Activated CD4-positive, alpha-beta T cell treated with anti-CD3 and anti-CD28 coated beads, Interleukin-2, amount 50 U/mL, for 24 hours (primary cell): ENCODE measurements at places on chromosomes 13 and 19.

- DNase-seq: no peak
Observed at GRCh38 chr13:113458253-113459065, 5.2 kb upstream of the ADPRHL1 start.

- peak; percentile 18 for DNase-seq
Observed at GRCh38 chr19:39237200-39238184, 7.3 kb downstream of the IFNL3 start.

- no peak for DNase-seq
Observed at GRCh38 chr19:32869369-32869965, at the start of gene SLC7A9. TSS of gene SLC7A9 (minus strand) at chr19:32869767. CDS start at chr19:32868534, 1,233 bp downstream.

GRCh38 chr13:109725297-109725696 is 61.1 kb downstream of the IRS2 start:
- no peak for DNase-seq

DNA sequence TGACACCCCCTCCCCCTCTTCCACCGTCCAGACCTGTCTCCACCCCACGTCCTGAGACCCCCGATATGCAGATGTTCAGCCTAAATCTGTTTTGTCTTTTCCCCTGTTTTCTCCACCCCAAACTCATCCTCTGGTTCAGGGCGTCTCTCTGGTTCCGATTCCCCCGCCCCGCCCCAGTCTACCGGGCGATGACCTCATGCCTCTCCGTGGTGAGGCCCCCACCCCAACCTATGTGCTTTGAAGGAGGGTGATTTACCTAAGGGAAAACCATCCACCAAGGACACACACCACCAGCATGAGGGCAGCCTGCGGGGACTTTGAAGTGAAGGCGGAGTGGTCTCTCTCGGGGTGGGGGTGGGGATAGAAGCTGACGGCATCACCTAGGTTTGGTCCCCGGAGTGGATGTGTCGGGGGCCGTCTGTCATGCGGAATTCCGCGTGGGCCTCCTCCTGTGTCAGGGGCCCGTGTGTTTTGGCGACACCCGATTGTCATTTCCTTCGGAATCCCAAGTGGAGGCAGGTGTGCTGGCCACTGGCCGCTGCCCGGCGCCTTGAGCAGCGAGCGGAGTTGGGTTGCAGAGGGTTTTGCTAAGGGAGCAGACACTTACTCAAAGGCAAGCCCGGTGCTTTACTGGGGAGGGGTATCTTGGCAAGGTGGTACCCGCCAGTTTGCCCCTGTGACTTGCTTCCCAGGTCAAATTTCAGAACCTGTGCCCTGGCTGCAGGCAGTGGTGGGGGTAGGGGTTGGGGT is 1.4 kb downstream of the FZR1 start:
- DNase-seq: no peak

- no peak for DNase-seq
Observed at GRCh38 chr13:111168107-111168506, 53.0 kb downstream of the ARHGEF7 start.

- DNase-seq: no peak
Observed at GRCh38 chr19:16161840-16162239, 11.5 kb downstream of the CIB3 start.

- no peak for DNase-seq
Observed at GRCh38 chr19:18502246-18502637, 19.6 kb downstream of the ELL start.

DNA sequence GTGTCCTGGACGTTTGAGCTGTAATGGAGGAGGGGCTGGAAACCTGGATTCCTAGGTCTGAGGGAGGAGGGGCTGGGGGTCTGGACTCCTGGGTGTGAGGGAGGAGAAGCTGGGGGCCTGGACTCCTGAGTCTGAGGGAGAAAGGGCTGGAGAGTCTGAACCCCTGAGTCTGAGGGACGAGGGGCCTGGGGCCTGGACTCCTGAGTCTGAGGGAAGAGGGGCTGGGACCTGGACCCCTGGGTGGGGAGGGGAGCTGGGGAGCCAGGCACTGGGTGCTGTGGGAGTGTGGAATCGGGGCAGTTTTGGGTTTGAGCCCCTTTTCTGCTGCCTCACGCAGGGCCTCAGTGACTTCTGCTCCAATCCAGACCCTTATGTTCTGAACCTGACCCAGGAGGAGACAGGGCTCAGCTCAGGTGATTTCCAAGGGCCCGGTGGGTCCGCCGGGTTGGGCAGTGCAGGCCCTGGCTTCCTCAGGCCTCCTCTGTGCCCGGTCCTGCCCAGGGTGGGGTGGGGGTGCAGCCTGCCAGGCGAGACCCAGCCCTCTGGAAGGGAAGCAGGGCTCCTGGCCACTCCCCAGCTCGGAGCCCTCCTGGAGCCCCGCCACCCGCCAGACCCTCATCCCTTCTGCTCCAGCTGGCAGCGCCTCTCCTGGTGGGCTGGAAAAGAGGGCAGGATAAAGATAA is 14.4 kb downstream of the TTYH1 start:
- no peak for DNase-seq

DNA sequence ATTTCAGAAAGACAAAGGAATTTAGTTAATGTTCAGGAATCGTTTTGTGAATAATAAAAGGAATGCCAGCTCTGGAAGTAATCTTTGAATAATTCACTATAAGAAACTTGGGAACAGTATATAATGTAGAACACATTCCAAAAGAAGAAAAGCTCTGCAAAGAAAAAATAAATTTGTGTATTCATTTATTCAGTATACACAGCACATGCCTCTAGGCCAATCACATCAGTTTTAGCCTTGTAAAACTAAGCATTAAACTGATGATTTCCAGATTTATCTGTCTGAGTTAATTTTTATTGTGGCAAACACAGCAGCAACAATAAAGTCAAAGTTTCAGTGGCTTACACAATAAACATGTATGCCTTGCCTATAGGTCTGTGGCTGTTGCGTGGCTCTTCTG is 5.7 kb upstream of the RXFP2 start:
- no peak for DNase-seq

DNA sequence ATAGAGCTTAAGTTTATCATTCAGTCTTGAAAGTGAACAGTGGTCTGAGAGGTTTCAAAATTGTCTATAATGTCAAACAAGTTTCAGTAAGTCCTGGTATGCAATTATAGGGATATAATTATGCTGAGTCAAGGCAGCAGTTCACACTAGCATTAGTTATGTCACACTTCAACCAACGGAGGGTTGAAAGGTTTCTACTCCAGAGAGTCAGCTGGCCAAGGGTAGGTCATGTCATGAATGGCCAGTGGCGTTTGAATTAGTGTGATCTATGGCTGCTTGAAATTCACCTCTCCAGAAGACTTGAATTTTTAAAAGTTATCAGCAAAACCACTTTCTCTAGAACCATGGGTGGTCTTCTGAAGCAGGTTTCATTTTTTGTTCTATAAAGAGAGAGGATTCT is 108.6 kb downstream of the TNFRSF19 start:
- no peak for DNase-seq

GRCh38 chr19:12544401-12544876 is 6.8 kb downstream of the ZNF564 start:
- no peak for DNase-seq

- no peak for DNase-seq
Observed at GRCh38 chr13:82432949-82433348, 1449.3 kb downstream of the SLITRK1 start.

DNA sequence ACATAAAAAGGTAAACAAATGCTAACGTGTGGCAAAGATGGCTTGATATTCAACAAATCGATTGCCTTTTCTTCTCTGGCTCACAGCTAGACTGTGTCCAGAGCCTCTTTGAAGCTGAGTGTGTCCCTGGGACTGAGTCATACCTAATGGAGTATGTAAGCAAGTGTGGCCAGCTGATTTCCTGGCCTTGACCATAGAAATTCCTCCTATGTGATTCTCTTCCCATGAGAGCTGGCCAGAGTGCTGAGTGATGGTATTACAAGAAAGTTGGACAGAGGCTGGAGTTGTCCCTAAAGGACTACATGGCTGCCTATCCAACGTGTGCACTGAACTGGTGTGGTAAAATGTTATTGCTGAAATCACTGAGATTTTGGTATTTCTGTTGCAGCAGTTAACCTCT is 320.1 kb upstream of the SLC10A2 start:
- DNase-seq: no peak
